ENCODE measurements at places on chromosomes 5 and 9.

GRCh38 chr9:131603199-131603598 lies 57.9 kb downstream of the PRRT1B start:
- DNase-seq: no peak

DNA sequence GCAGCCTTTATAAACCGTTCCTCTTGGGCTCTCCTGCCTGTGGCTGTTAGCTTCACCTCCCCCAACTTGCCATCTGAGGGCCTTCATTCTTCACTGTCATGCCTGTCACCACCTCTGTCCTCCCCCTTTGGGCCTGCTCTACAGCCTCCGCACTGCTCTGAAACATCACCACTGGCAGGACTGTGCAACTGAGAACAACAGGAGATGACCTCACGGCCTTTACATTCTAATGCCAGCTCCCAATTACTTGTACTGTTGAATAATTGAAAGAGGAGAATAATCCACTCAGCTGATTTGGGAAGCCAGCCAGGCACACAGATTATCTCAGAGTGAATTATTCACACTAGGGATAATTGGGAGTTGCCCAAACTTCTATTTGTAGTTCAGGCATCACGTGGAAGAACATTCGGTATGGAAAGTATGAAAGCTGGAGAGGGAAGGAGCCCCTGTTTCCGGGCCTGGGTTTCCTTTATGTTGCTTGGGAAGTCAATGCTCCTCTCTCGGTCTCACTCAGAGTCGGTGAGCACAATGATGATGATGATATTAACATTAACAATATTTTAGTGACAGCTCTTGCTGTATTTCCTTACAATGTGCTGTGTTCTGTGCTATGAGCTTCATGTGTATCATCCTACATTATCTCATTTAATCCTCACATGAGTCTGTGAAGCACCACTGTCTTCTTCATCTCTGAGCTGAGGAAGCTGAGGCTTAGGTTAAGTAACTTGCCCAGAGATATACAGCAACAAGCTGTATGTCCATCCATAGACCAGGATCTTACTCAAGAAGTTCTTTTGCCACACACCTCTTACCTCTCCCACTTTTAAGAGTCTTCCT lies 99.3 kb upstream of the LRRTM2 start:
- no peak for DNase-seq

- DNase-seq: no peak
Observed at GRCh38 chr5:136698970-136699369, 333.6 kb upstream of the TRPC7 start.

DNA sequence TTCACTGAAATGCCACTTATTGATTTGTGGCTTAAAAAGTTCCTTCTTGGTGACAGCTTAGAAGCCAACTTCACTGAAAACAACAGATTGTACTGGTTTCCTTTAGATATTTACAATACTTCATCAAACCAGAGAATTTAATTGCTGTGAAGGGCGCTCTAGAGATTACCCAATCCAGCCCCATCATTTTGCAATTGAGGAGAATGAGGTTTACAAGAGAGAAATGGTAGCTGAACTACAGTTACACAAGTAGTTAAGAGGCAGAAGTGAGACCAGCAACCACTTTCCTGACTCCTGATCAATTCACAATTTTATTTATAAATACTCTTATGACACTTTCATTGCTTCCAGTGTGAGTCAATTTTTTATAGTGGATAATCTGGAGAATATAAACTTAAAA lies 103.5 kb upstream of the APC start:
- no peak for DNase-seq

DNA sequence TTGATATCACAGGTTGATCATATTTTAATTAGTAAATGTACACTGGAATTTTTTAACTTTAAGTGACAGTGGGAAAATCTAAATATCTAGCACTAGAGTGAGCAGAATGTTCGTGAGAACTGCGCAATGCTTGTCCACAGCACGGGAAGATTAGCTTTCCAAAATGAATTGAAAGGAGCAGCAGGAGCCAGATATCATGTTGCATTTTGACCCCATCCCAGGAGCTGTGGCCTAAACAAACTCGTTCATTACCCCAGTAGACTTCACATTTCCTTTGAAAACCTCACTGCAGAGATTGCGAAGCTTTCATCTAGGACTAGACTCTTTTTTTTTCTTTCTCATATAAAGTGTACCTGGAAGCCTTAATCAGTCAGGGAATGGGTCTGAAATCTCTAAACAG lies 525.8 kb downstream of the CTNND2 start:
- DNase-seq: no peak

- DNase-seq: no peak
Observed at GRCh38 chr5:76341651-76342334, 61.3 kb upstream of the IQGAP2 start.

GRCh38 chr5:43065387-43065947 lies 25.3 kb upstream of the ANXA2R start:
- DNase-seq: no peak

DNA sequence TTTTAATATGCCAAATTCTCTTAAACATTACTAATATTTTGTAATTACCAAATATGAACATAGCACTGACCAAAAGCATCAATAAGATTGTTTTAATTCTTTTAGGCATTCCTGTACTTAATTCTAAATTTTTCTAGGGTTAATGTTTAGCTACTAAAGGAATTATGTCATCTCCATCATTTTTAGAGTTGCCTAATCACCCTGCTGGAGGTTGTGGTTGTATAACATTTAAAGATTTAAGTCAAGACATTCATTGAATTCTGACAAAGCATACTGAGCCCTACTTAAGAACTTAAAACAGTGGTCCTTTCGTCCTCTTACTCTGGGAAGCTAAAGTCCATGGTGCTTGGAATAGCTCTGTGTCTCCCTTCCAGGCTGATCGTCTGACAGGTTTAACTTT lies 28.1 kb upstream of the DAB2 start:
- DNase-seq: no peak
